ENCODE measurements at places on chromosomes 3 and 15. TPM values are rescaled to one million over a fixed set of nuclear protein-coding genes. Genes with fewer than 3 reads are reported as not detected.

The COPG1 gene
- 308 TPM for total RNA-seq

The UTS2B gene
- total RNA-seq: 1.2 TPM

The CPLX3 gene
- total RNA-seq: not detected

The GOLGA6B gene
- under 0.01 TPM for total RNA-seq

The RYR3 gene
- under 0.01 TPM for total RNA-seq

The SKIL gene
- total RNA-seq: 11.3 TPM

The MAN2C1 gene
- total RNA-seq: 89.6 TPM

The TMEM40 gene
- total RNA-seq: not detected
